ENCODE measurements at places on chromosomes 4 and X. TPM values are rescaled to one million over a fixed set of nuclear protein-coding genes. Genes with fewer than 3 reads are reported as not detected.

DNA sequence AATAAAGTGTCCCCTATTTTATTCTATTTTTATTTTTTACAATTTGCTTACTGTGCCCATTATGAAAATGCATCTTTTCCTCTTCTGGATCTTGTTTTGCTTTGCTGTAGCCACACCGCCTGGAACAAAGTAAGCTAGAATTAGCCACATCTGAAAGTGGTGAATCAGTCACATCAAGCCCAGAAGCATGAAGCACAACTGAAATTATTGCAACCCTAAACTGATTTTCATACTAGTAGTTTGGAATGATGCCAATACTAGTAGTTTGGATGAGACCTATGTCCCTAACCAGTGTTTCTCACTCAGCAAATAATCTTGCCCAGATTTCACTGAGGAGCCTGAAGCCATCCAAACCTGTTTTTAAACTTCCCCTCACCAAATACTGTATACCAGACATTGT, 303.0 kb downstream of the EPHA5 start:
- no peak for DNase-seq

The POF1B gene
- total RNA-seq = not detected

DNA sequence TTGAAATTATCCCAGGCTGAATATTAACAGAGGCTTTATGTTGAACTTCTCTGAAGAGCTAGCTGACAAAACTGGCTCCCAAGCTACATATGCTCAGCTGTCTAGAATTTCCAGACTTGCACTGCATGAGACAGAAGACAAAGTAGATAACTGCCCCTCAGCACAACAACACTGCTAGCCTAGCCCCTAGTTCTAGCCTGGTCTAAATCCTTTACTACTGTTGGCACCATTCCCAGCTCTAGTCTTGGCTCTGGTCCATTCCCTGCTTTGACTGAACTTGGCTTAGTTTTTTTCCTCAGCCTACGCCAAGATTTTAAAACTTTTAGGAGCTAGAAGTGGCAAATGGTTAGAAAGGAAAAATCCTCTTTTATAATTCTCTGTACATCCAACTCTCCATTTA, 7.6 kb upstream of the OPHN1 start:
- DNase-seq = peak; percentile 60

The RNF150 gene
- 2.4 TPM for total RNA-seq

DNA sequence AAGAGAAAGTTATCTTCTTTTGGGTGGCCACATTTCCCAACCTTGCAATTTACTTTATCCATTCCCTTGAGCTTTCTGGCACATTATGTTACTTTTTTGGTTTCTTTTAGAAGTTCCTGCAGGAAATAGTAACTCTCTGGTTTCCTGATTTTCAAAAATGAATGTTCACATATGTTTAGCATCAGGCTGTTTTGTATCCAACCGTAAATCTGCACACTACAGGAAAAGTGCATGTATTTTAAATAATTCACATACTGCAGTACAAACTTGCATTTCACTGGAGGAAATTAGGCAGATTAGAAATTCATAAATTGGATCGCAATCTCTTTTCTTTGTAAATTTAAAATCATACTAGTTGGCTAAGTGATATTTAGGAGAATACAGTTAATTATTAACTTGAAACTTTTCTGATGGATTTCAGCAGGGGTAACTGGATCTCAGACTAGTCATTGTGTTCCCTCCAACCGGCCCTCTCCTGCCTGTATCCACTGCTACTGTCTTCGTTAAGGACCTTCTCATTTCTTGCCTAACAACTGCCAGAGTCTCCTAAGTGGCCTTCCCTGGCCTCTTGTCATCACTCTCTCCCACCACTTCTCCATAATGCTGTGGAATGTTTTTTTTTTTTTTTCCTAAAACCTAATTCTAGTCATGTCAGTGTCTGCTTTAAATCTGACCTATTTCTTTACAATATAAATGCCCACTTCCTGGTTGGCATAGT, 137.2 kb downstream of the UNC5C start:
- DNase-seq = no peak

DNA sequence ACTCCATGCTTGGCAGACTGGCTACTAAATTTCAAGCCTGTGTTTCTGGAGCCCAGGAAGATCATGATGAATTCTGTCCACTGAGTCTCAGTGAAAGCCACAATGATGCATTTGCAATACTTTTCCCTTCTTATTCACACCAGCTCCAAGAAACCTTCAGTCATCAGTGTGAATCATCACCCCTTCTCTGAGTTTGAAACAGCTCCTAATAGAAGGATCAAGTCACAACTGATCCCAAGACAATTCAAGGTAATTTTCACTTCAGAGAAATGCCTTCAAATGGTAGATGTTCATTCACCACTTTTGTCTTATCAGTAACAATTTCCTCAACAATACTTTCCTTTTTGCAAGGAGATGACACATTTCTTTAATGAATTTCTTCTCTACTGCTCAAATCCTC, 257.4 kb downstream of the NLGN4X start:
- DNase-seq = no peak

DNA sequence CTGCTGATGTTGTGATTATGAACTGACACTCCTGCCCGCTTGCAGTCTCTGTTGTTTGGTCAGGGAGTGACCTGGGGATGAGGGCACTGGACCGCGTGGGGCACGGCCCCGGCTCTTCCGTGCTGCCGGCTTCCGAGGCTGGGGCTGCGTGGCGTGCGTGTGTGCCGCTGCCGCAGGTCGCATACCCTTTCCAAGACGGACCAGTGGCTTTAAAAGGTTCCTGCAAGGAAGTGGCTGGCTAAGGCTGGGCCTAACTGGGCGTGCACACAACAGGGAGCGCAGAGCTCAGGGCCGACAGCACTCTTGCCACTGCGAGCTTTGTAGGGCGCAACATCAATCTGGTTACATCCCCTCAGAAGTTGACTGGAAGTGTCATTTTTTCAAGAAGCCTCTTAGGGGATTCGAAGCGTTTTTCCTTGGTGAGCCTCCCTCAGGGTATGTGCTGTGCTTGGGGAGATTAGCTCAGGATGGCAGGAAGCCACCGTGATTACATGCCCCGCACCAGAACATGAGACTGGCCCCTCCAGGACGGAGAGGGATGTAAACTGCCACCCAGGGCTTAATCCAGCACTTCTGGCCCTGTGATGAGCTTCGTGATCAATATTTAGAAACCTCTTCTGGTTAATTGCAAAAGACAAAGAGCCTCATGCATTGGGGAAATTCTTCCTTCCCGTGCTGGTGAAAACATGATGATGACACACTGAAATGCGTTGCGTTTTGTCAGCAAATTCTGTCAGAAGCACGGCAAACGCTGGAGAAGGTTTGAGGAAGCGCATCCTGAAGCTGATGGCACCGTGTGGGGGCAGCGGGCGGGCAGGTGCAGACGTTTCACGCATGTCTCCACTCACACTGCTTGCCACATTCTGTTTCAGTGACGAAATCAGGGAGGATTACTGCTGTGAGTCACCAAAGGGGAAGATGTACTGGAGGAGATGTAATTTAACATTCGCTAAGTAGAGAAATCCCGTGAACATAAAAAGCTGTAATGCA, 11.1 kb downstream of the MAEA start:
- DNase-seq = peak; percentile 76

Measured in Daoy (cell line).